ENCODE measurements at places on chromosomes 7 and 10.

- no peak overlapping the region for H3K4me3 ChIP-seq
- no peak for DNase-seq
- peaks cover 10% of the 10 kb centered on the region for H3K4me1 ChIP-seq
- H3K27me3 ChIP-seq, result no peaks in the 10 kb centered on the region
- no peak overlapping the region for H3K27ac ChIP-seq
Measured at GRCh38 chr7:36863901-36864701, 139.8 kb upstream of the AOAH start.

DNA sequence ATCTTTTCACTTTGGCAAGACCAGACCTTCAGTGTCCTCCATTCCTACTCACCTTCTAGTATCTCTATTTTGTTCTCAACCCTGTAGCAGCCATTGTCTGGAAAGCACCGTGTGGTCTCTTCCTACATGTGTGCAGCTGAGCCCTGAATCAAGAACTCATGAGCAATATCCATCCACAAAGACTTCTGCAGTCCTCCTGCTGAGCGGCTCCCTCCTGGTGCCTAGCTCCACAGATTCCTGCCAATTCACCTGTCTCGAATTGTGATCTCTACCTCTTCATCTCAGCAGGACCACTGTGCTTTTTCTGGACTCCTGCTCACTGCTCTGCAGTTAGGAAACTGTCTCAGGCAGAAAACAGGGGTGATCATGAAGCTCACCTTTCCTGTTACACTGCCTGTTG lies 118.8 kb downstream of the RELN start:
- H3K4me3 ChIP-seq, result no peak overlapping the region
- H3K27ac ChIP-seq, result no peak overlapping the region
- H3K27me3 ChIP-seq, result no peaks in the 10 kb centered on the region

DNA sequence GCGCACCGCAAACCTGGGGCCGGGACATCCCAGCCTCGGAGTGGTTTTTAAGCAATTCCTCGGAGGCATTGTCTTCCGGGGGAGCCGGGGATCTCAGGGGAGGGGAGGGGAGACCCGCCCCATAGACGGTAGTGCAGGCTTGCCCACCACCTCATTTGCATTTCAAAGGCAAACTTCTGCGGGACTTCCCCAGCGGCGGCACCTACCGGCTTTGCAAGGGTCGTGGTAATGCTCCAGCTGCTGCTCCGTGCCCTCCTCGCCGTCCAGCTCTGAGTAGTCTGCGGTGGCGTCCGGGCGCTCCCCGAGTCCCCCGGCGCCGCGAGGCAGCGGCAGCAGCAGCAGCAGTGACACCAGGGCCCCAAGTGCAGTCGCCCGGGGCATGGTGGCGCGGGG lies 425 bp downstream of the TLL2 start:
- H3K27me3 ChIP-seq, result peaks cover 43% of the 10 kb centered on the region
- peaks cover 49% of the 10 kb centered on the region for H3K4me1 ChIP-seq
- H3K36me3 ChIP-seq, result no peaks in the 10 kb centered on the region
- H3K4me3 ChIP-seq, result peak overlapping the region; percentile 77
- no peak for DNase-seq
- no peak overlapping the region for H3K27ac ChIP-seq

DNA sequence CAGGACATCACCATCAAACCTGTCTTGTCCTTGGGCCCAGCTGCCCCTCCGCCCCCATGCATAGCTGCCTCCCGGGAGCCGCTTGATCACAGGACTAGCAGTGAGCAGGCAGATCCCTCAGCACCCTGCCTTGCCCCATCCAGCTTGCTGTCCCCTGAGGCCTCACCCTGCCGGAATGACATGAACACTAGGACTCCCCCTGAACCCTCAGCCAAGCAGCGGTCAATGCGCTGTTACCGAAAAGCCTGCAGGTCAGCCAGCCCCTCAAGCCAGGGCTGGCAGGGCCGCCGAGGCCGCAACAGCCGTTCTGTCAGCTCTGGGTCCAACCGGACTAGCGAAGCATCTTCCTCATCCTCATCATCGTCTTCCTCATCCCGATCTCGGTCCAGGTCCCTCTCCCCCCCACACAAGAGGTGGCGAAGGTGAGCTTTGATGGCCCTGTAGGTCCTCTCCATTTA lies 5.2 kb upstream of the NOLC1 start:
- no peak overlapping the region for H3K27ac ChIP-seq
- H3K4me3 ChIP-seq, result no peak overlapping the region
- peaks cover 74% of the 10 kb centered on the region for H3K36me3 ChIP-seq
- H3K4me1 ChIP-seq, result peaks cover 13% of the 10 kb centered on the region
- H3K27me3 ChIP-seq, result no peaks in the 10 kb centered on the region

GRCh38 chr10:129966370-129966888 lies 2.4 kb upstream of the EBF3 start:
- H3K36me3 ChIP-seq, result no peaks in the 10 kb centered on the region
- no peak for DNase-seq
- peaks cover 91% of the 10 kb centered on the region for H3K27me3 ChIP-seq

DNA sequence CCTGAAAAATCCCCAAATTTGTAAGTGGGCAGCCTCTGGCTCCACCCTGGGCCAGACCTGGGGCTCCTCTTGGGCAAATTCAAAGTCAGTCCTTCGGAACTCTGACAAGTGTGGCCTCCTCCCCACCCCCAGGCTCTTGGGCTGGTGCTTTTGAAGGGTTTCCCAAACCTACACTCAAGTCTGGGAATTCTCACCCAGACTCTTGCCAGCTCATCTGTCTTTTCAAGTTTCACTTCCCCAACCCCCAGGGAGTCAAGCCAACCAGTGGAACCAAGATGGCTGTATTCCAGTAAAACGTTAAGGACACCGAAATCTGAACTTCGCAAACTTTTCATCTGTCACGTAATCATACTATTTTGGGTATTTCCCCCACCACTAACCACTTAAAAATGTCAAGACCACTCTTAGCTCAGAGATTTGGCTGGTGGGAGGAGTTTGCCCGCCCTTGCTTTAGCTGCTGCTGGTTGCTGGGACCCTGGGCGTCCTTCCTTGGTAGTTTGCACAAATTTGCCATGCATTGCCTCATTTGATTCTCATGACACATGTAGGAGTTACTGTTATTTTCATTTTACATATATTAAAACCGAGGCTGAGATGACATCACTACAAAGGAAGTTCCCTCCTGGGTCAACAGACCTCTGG lies 1.7 kb upstream of the MYO1G start:
- H3K4me3 ChIP-seq, result no peak overlapping the region
- peaks cover 35% of the 10 kb centered on the region for H3K36me3 ChIP-seq

DNA sequence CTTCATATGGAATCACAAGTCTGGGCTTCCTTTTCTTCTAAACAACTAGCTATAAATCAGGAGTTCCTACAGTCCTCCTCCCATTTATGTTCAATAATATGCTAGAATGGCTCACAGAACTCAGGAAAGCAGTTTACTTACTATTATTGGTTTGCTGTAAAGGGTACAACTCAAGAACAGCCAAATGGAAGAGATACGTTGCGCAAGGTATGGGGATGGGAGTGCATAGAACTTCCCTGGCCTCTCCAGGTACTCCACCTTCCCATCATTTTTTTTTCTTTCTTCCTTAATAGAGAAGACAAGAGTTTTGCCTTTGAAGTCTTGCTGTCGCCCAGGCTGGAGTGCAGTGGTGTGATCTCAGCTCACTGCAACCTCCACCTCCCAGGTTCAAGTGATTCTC lies 27.1 kb upstream of the SEMA4G start:
- no peak overlapping the region for H3K27ac ChIP-seq
- H3K4me3 ChIP-seq, result no peak overlapping the region
- DNase-seq, result no peak

DNA sequence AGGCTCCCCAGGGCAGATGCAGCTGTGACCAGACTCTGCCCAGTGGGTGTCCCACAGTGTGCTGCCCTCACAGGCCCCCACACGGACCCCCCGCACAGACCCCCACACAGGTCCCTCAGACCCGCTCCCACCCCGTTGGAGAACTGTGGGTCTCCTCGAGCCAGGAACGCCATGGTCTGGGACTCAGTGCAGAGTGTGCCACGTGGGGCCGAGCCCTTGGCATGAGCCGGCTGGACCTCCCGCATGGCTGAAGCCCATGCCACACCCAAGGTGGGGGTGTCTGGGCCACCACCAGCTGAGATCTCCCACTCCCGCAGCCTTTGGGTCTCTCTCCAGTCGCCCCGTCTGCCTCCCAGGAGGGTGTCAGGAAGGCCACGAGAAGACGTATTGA lies 34.3 kb downstream of the JAKMIP3 start:
- H3K4me1 ChIP-seq, result no peaks in the 10 kb centered on the region
- H3K36me3 ChIP-seq, result no peaks in the 10 kb centered on the region
- no peaks in the 10 kb centered on the region for H3K27me3 ChIP-seq
- no peak overlapping the region for H3K27ac ChIP-seq
- no peak overlapping the region for H3K4me3 ChIP-seq

- H3K36me3 ChIP-seq, result no peaks in the 10 kb centered on the region
- H3K27me3 ChIP-seq, result no peaks in the 10 kb centered on the region
- peaks cover 13% of the 10 kb centered on the region for H3K4me1 ChIP-seq
- peak overlapping the region; percentile 70 for H3K27ac ChIP-seq
- DNase-seq, result no peak
- no peak overlapping the region for H3K4me3 ChIP-seq
Measured at GRCh38 chr7:55043691-55044370, 25.0 kb downstream of the EGFR start.

- H3K27ac ChIP-seq, result no peak overlapping the region
- H3K4me1 ChIP-seq, result peaks cover 8% of the 10 kb centered on the region
- H3K27me3 ChIP-seq, result no peaks in the 10 kb centered on the region
- DNase-seq, result no peak
Measured at GRCh38 chr10:127883516-127883915, 9.2 kb downstream of the CLRN3 start.

GRCh38 chr10:103481974-103482531 lies 3.0 kb upstream of the CALHM3 start:
- DNase-seq, result no peak
- H3K4me3 ChIP-seq, result no peak overlapping the region
- H3K27me3 ChIP-seq, result no peaks in the 10 kb centered on the region
- H3K36me3 ChIP-seq, result no peaks in the 10 kb centered on the region
- H3K27ac ChIP-seq, result no peak overlapping the region

DNA sequence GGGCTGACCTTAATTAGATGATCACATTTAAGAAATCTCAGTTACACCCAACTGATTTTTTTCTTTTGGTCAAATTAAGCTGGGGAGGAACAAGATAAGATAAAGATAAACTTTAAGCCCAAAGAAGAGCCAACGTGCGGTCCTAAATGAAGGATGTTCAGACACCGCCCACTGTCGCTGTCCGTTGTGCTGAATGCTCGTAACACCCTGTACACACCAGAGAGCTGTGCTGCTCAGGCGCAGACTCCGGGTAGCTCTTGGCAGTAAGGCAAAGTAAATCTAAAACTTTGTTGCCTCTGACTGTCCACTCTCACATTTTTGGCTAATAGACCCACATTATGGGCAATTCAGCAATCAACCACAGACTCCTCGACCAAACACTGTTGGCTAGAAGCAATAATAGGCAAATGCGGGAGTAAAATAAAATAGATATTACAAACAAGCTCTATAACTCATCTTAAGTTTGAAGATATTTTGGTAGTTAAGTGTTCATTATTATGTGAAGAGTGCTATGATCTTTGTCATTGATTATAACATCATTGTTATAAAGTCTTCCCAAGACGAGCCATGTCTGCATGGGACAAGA lies 57.1 kb downstream of the PLPP4 start:
- peaks cover 12% of the 10 kb centered on the region for H3K27me3 ChIP-seq
- H3K4me1 ChIP-seq, result no peaks in the 10 kb centered on the region
- no peaks in the 10 kb centered on the region for H3K36me3 ChIP-seq
- no peak overlapping the region for H3K27ac ChIP-seq
- H3K4me3 ChIP-seq, result no peak overlapping the region
- DNase-seq, result peak; percentile 77

- H3K27me3 ChIP-seq, result peaks cover 5% of the 10 kb centered on the region
- no peaks in the 10 kb centered on the region for H3K36me3 ChIP-seq
- H3K27ac ChIP-seq, result no peak overlapping the region
- DNase-seq, result no peak
Measured at GRCh38 chr7:92680442-92680841, 90.3 kb upstream of the FAM133B start.

DNA sequence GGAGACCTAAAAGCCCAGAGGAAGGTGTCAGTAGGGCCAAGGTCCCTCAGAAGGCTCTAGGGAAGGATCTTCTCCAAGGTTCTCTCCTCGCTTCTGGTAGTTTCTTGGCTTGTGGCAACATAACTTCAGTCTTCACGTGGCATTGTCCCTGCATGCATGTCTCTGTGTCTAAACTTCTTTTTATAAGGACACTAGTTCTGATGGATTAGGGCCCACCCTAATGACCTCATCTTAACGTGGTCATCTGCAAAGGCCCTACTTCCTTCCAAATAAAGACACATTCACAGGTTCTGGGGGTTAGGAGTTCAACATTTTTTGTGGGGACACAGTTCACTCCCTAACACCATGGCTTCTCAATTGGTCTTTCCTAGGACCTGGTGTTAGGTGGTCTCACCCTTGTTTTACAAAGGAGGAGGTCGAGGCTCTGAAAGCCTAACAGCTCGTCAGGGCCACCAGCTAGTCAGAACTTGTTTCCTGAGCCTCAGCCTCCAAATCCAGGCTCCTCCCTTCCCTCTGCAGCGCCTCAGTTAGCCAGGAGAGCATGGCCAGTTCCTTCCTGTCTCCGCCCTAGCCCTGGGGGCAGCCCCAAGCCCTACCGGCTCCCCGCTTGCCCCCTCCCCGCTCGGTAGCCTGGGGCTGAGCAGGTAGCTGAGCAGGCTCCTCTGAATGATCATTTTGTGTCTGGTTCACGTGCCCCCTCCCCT lies 109.7 kb upstream of the PPIF start:
- no peak for DNase-seq
- H3K36me3 ChIP-seq, result peaks cover 7% of the 10 kb centered on the region
- no peak overlapping the region for H3K27ac ChIP-seq
- peaks cover 94% of the 10 kb centered on the region for H3K27me3 ChIP-seq
- peaks cover 70% of the 10 kb centered on the region for H3K4me1 ChIP-seq

DNA sequence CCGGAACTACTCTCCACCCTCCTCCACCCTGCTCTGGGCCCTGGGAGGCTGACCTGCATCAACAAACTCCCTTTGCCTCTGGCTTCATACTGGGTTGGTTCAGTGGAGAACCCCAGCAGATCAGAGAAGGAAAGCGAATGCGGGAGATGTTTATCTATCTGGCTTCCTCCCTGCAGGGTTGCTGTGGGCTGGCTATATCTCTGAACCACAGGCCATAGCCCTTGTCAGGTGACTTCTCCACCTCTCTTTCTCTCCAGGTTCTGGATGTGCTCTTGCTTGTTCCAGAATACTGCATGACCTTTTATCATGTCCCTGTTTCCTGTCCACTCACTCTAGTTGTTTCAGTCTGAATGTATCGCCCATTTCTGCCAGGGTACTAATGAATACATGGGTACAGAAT lies 51.7 kb upstream of the IFRD1 start:
- H3K36me3 ChIP-seq, result no peaks in the 10 kb centered on the region
- DNase-seq, result no peak
- no peak overlapping the region for H3K4me3 ChIP-seq
- H3K4me1 ChIP-seq, result no peaks in the 10 kb centered on the region
- H3K27ac ChIP-seq, result no peak overlapping the region

- peaks cover 46% of the 10 kb centered on the region for H3K4me1 ChIP-seq
- DNase-seq, result no peak
- no peaks in the 10 kb centered on the region for H3K36me3 ChIP-seq
- H3K27ac ChIP-seq, result no peak overlapping the region
- H3K27me3 ChIP-seq, result no peaks in the 10 kb centered on the region
Measured at GRCh38 chr10:129135624-129136023, 331.4 kb upstream of the MGMT start.

GRCh38 chr7:27532314-27532713 lies 130.4 kb downstream of the HIBADH start:
- no peak overlapping the region for H3K4me3 ChIP-seq
- H3K4me1 ChIP-seq, result peaks cover 11% of the 10 kb centered on the region
- H3K27ac ChIP-seq, result no peak overlapping the region
- no peak for DNase-seq
- H3K36me3 ChIP-seq, result peaks cover 22% of the 10 kb centered on the region

Data from WTC11 (cell line).